ENCODE measurements at places on chromosomes 6 and 20.
A peak's percentile ranks its signal among the peaks of the same experiment; 100 is the strongest.

- no peak for DNase-seq
These were observed 28.2 kb upstream of the ATXN1 start for GRCh38 chr6:16789329-16790038.

GRCh38 chr6:88492824-88493223 is 326.7 kb upstream of the CNR1 start:
- DNase-seq: no peak

DNA sequence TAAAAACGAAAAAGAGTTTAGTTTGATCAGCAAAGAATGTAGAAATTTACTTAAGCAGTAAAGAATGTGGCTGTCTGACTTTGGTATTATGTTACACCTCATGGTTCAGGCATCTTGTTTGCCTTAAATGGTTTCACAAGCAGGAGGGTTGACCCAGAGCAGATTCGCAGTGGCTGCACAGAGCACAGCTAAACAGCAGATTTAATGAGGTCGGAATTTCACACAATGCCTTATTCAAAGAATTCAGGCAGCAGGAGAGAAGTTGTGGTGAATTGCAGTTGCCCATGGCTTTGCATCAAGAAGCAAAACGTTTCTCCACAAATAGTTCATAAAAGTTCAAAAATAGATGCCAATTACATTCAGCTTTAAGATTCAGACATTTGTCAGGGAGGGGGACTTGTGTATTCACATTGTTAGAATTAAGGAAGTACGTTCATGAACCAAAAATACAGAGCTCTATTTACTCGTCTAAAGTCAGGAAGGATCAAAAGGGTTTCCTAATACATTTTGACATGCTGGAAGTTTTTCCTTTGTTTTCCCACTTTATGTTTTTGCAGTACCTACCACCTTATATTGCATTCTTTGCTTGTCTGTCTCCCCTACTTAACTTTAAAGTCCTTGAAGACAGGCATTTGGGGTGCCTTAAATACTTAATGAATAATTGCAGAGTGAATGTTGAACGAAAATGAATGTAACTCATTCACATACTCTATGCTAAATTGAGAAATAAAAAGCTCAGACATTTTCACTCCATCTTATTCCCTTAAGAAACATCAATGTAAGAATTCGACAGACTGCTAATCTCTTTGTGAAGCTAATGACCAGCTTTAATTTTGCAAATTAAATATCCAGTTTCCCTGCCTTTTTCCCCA is 1163.6 kb upstream of the CITED2 start:
- DNase-seq: no peak

DNA sequence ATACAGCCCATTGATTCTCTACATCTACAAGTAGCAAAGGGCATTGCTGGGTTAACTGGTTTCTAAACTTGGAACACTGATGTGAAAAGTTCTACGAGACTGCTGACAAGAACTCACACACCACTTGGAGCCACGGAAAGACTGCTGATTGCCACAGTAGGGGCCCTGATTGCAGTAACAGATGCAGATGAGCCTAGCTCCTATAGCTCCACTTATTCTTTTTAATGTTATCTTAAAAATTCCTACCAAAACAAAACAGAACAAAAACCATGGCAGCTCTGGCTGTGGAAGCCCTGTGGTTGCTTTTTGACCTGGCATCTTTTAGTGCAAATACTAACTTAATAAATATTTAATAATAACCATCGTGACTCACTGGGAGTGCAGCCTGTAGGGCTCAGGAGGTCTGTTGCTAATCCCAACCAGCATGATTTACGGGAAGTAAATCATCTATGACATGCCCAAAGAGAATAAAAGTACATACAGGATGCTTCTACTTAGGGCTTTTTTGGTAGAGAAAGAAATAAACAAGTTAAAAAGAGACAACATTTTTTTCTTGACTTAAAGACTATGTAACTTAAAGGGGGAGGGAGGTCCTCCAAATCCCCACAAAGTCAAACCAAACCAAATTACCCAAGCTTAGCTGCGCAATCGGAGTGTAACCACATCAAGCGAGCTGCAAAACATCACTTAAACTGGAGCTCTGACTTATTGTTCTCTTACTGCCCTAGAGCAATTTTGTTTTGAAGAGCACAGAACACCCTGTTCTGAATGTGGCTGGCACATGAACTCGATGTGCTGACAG is 87.2 kb downstream of the FKBP5 start:
- DNase-seq: peak; percentile 77

DNA sequence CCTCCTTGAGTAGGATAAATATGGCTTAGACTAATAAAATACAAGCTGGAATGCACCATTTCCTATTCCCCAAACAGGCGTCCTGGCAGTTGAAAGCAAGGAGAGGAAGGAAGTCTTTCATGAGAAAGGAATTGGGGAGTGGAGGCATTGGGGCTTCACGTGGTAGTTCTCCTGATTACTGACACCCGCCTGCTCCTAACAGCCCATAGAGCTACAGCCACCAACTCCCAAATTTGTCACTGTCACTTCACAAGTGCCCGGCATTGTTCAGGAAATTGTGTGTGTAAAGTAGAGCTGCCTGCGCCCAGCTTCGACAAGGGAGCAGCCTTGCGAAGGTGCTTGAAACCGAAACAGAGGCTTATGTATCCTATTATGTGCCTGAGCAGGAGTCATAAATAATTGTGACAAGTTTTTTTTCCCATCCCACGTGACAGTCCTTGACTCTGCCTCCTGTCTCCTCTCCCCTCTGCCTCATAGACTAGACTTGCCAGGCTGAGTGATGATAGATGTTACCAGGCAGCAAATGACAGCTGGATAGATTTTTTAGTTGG is 301.7 kb upstream of the ZFP64 start:
- no peak for DNase-seq

- no peak for DNase-seq
These were observed 150.5 kb upstream of the MYLIP start for GRCh38 chr6:15978426-15978825.

DNA sequence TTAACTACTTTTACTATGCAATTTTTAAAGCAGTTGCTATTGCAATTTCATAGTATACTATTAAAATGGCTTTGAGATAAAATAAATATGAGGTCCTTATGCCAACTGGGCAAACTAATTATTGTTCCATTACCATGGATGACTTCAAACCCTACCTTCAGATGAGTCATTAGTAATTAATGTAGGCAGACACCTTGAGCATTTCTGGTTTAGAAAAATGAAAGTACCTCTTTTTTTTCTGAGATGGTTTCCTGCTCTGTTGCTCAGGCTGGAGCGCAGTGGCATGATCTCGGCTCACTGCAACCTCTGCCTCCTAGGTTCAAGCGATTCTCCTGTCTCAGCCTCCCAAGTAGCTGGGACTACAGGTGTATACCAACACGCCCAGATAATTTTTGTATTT is 11.9 kb downstream of the ASF1A start:
- DNase-seq: no peak

DNA sequence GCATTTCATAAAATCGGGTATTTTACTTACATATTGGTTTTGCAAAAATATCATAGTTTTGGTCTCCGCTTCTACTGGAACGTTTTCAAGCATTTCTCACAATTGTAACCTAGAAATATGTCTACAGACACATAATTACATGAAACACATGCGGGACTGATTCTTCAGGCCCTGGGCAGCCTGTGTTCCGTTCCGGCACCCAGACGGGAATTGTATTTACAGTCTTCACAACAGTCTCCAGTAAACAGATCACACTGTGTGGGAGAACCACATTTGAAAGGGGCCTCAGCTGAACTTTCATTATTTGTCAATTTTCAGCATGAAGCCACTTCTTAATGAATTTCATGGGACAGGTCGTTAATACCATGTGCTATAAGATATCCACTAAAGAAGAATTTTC is 196.9 kb downstream of the DST start:
- DNase-seq: no peak

DNA sequence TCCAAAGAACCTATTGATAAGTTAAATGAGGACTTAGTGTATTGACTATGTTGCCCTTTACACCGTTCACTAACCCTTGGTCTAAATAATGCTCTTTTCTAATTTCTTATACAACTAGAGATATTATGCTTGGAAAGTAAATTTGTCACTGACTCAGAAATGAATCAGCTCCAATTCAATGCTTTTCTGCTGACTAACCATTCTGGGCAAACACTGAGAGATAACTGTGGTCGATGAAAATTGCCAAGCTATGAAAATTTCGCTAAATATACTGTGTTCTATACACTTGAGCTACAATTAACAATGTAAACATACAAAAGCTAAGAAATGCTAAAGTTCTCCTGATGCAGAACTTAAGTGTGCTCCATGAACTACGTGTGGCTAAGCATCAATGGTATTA is 23.1 kb upstream of the FBXO9 start:
- DNase-seq: no peak

DNA sequence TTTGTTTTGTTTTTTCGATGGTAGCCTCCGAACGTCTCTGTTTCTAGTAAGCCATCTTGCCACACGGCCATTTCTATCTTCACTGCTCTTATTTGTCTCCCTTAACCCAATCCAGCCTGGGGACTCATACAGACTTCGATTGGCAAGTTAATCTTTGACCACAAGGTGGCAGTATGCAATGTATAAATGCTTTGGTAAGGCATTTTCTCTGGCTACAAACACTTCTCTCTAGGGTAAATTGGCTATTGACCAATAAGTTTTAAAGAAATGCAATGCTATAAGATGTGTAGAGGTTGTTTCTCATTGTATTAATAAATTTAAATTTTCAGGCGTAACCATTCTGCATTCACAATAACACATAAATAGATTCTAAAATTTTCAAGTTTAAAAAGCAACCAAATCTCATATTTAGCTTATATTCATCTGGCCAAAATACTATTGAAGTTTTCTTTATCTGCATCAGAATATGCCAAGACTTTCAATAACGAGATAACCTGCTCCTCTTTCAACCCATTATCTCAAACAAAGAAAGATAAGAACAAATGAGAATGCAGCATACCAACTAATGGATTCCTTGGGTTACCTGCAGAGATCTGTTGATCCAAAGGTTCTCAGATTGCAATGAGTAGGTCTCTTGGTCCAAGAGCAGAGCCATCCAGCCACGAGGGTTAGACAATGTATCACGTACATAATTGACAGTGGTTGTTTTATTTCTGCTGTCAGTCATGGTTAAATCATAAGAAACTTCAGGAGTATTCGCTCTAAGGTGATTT is 231.9 kb downstream of the PKHD1 start:
- DNase-seq: no peak

GRCh38 chr6:35077713-35078105 is 63.4 kb downstream of the TCP11 start:
- DNase-seq: peak; percentile 31

DNA sequence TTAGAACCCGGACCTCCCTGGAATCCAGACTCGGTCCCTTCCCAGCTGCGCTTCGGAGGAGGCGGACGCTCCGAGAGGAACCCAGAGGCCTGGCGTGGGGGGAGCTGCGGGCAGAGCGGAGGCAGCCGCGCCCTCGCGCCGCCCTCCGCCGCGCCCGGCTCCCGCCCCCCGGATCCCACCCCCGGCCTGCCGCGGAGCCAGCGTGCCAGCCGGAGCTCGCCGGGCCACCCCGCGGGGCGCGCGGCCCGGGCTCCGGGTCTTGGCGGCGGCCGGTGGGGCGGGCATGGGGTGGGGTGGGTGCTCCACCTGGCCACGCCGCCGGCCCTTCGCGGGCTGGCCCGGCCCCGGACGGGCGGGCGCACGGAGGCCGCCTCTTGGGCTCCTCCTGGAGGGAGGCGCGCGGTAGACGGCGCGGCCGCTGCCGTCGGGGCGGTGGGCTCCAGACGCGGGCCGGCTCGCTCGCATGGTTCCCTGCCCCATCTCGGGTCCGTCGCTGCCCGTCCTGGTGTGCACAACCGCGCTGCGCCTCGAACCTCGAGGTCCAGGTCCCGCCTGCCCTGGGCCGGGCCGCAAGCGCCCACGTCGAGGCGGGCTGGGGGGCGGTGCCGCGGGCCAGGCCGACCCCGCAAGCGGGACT is 592 bp upstream of the CDYL start:
- peak; percentile 85 for DNase-seq

DNA sequence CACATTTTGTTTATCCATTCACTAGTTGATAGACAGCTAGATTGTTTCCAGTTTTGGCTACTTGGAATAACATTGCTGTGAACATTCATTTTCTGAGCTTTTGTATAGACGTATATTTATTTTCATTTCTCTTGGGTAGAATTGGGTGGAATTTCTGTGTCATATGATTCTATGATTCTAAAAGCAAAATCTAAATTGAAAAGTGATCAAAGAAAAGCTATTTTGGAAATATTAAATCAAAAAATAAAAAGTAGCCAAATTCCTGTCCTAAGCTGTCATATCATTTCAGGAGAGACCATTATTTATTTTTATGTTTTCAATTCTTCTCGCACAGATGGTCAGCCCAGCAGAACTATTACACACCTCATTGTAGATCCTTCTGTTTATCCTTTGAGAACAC is 229.2 kb downstream of the COL12A1 start:
- DNase-seq: no peak

GRCh38 chr6:124368131-124368530 is 564.5 kb downstream of the NKAIN2 start:
- DNase-seq: no peak

GRCh38 chr6:169838346-169839028 is 87.1 kb downstream of the ERMARD start:
- peak; percentile 41 for DNase-seq

DNA sequence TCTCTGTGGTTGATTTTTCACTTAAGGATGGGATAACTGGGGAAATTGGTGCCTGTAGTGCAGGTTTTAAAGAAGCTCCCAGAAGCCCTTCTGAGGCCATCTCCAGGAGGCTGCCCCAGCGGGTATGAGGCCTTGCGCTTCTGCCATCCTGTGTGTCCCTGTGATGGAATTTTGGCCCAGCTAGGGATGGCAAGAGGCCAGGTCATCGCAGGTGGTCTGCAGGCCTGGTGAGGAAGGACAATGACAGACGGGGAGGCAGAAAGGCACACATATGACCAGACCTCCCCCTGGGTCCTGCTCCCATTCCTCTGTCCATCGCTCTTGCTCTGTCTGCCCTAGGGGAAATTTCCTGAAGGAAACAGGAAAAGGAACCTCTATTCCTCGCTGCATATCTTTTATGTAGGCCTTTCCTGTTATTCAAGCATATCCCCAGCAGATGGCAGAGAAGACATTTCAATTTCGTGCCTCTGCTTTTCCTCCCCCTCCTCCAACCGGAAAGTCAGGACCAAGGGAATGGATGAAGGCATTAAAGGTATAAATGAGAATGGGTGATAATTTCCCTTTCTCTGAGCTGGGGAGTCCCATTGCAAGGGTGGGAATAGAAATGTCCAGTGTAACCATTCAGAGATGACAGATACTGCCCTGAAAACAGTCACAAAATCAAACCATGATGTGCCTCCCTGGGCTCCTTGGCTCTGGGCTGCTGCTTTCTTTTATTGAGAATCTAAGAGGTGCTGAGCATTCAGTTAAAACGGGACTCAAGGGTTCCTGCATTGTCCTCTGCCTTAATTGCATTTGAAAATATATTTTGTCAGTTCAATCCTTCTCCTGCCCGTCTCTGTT is 17.6 kb upstream of the HLA-F start:
- no peak for DNase-seq
